ENCODE measurements at places on chromosomes 1 and 21.

DNA sequence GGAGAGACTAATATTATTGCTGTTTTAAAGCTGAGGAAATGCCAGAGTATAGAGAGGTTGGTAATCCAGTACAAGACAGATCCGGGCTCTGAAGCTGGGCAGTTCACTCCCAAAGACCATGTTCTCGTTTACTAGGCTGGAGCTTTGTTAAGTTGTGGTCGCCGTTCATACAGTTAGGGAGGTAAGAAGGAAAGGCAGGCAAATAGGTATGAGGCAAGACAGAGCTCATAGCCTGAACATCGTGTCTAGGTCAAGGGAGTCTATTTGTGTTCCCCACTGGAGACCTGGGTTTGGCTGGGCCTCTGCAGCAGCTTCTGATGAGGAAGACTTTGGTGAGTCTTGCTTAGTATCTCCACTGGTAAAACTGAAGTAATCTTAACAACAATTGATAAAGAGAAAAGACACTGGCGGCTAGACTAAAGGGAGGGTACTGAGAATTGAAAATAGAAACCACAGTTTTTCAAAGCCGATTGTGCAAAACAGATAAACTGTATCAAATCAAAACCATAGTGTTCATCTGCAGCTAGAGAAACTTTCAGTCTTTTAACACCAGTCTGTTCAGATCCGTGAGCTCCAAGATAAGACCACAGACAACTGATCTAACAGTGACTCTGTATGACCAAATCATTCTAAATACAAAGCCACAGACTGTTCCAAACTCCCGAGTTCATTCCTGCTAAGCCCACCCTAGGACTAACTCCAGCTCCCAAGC lies 217.0 kb upstream of the FAM78B start:
- H3K27ac ChIP-seq: no peak overlapping the region
- DNase-seq: no peak
- no peaks in the 10 kb centered on the region for H3K27me3 ChIP-seq
- H3K36me3 ChIP-seq: no peaks in the 10 kb centered on the region
- H3K4me1 ChIP-seq: peaks cover 13% of the 10 kb centered on the region

GRCh38 chr1:89971600-89971999 lies 23.3 kb upstream of the ZNF326 start:
- DNase-seq: no peak
- H3K27me3 ChIP-seq: no peaks in the 10 kb centered on the region
- no peak overlapping the region for H3K4me3 ChIP-seq
- no peak overlapping the region for H3K27ac ChIP-seq
- H3K4me1 ChIP-seq: peaks cover 17% of the 10 kb centered on the region

DNA sequence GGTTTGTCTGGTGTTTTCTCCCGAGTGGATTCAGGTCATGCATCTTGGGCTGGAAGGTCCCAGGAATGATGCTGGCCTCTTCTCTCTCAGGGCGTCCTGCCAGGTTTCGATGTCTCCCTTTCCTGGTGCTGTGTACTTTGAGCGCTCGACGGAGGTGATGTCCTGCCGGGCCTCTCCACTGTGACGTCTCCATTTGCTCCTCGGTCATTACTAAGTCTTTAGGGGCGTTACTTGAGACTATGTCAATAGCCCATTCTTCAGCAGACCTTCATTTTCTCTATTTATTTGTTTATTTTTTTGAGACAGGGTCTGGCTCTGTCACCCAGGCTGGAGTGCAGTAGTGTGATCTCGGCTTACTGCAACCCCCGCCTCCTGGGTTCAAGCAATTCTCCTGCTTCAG lies 37.2 kb upstream of the TNFRSF1B start:
- no peaks in the 10 kb centered on the region for H3K36me3 ChIP-seq
- H3K27ac ChIP-seq: no peak overlapping the region
- H3K4me3 ChIP-seq: no peak overlapping the region
- peaks cover 10% of the 10 kb centered on the region for H3K4me1 ChIP-seq
- no peak for DNase-seq
- no peaks in the 10 kb centered on the region for H3K27me3 ChIP-seq

GRCh38 chr1:5373281-5373680 lies 618.9 kb downstream of the NPHP4 start:
- no peak overlapping the region for H3K4me3 ChIP-seq
- H3K36me3 ChIP-seq: no peaks in the 10 kb centered on the region
- no peak for DNase-seq
- H3K4me1 ChIP-seq: no peaks in the 10 kb centered on the region
- H3K27ac ChIP-seq: no peak overlapping the region
- no peaks in the 10 kb centered on the region for H3K27me3 ChIP-seq

GRCh38 chr1:64685217-64685616 lies 59.7 kb upstream of the RAVER2 start:
- peaks cover 16% of the 10 kb centered on the region for H3K4me1 ChIP-seq
- H3K36me3 ChIP-seq: no peaks in the 10 kb centered on the region
- no peak overlapping the region for H3K27ac ChIP-seq
- H3K4me3 ChIP-seq: no peak overlapping the region

GRCh38 chr1:201023517-201023902 lies at the start of gene KIF21B:
KIF21B (minus strand) TSS chr1:201023714; CDS start chr1:201023383, 331 bp downstream.
- DNase-seq: peak; percentile 79
- peak within 1 kb of the TSS; percentile 49 for H3K4me3 ChIP-seq
- no peak within 1 kb of the TSS for H3K27ac ChIP-seq
- no peaks in the 10 kb centered on the region for H3K36me3 ChIP-seq

DNA sequence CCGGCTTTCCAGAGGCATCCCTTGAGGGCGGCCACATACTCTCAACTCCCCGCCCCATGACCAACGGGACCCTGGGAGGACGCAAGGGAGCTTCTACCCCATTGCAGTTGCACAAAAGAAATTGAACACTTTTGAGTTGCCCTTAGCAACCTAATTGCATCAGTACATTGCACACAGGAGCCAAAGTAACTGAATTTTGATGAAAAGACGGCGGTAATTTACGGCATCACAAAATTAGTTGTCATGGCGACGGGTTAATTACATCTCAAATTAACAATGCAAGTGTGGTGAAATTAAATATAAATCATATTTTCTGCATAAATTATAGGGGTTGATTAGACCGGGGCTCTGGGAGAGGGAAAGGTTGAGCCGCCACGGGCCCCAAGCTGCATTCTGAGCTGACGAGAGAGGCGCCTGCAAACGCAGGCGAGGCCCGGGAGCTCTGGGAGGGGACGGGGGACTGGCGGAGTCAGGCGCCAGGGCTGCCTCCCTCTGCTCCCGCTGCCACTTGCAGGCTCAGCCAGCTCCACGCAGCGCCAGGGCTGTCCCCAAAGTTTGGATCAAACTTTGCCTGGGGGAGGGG lies 61.4 kb downstream of the CASZ1 start:
- 0 out of 2 replicates have a peak, but pooled peaks cover 2% of the 10 kb centered on the region for H3K4me1 ChIP-seq
- H3K36me3 ChIP-seq: no peaks in the 10 kb centered on the region
- no peak overlapping the region for H3K4me3 ChIP-seq
- H3K27ac ChIP-seq: no peak overlapping the region
- no peak for DNase-seq

DNA sequence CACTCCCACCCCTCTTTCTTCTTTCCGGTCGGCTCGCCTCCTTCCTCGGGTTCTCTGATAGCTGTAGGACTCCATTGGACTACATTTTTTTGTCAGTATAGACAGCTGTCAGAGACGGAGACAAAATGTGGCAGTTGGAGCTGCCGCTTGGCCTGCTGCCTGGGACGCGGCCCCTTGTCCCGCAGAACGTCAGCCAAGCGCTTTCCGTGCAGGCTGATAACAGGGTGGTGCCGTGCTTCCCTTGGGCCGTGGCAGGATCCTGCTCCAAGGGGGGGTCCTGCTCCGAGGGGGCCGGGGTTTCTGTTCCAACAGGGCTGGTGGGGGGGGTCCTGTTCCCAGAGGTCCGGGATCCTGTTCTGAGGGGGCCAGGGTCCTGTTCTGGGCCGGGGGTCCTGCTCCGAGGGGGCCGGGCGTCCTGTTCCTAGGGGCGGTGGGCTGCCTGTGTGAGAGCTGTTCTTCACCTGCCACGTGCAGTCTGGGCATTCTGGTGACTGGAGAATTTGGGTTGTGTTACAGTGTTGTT lies 4.9 kb downstream of the SKI start:
- peaks cover 48% of the 10 kb centered on the region for H3K4me1 ChIP-seq
- peaks cover 50% of the 10 kb centered on the region for H3K36me3 ChIP-seq
- no peak overlapping the region for H3K27ac ChIP-seq

GRCh38 chr1:152745289-152745704 lies 12.5 kb upstream of the KPRP start:
- no peak overlapping the region for H3K4me3 ChIP-seq
- H3K27me3 ChIP-seq: no peaks in the 10 kb centered on the region
- H3K27ac ChIP-seq: no peak overlapping the region
- H3K4me1 ChIP-seq: peaks cover 34% of the 10 kb centered on the region
- no peaks in the 10 kb centered on the region for H3K36me3 ChIP-seq

GRCh38 chr1:51131185-51131584 lies 29.2 kb downstream of the C1orf185 start:
- DNase-seq: no peak
- H3K27ac ChIP-seq: no peak overlapping the region
- no peaks in the 10 kb centered on the region for H3K4me1 ChIP-seq
- H3K36me3 ChIP-seq: no peaks in the 10 kb centered on the region
- 0 out of 2 replicates have a peak, but pooled peaks cover 3% of the 10 kb centered on the region for H3K27me3 ChIP-seq

DNA sequence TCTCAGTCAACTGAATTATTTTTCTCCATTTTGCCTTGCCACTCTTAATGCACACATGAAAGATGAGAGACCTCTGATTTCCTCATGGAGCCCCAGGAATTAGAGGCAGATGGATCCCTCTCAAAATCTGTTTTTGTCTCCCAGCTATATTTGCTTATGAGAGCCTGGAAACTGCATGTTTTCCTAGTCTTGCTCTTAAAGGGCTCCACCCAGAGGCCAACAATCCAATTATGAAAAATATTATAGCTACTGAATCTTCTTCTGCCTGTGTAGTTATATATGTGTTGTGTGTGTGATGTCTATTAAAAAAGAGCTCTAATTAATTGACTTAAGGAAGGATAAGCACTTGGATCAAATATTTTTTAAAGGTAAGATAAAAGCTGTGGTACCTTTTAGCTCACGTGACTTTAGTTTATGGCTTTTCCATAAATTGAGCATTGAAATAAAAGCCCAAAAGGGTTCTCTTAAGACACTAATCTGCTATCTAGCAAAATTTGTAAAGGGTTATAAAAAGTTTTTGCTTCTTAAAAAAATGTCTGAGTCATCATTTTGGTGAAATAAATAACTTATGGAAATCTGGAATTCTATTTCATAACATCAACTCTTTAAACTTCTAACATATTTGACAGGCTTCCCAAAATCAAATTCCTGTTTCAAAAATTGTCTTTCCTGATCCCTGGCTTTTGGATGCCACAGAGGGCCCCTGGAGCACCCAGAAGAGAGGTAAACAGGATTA lies 31.2 kb upstream of the TSPEAR start:
- peaks cover 33% of the 10 kb centered on the region for H3K27me3 ChIP-seq
- H3K27ac ChIP-seq: no peak overlapping the region
- H3K4me3 ChIP-seq: no peak overlapping the region
- no peak for DNase-seq

DNA sequence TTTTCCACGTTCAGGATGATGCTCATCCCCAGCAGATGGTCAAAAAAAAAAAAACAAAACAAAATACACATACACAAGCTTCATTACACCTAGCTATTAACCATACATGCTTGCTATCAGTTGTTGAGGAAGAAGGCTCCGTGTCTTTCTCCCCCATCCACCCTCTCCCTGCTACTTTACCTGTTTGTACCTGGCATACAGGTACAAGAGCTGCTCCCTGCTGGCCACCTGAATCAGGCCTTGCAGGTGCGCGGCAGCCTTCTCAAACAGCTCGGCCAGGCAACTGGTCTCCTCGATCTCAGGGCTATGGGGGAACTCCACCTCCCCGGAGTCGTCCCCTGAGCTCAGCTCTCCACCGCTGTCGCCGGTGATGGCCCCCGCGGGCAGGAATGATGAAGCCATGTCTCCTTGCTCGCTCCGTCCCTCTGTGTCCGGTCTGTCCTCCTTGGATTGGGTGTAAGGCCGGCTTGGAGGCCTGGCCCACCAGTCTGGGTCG lies 464 bp downstream of the ACBD6 start:
- no peaks in the 10 kb centered on the region for H3K27me3 ChIP-seq
- H3K27ac ChIP-seq: peak overlapping the region; percentile 95
- peaks cover 41% of the 10 kb centered on the region for H3K4me1 ChIP-seq
- peaks cover 31% of the 10 kb centered on the region for H3K36me3 ChIP-seq
- peak overlapping the region; percentile 84 for H3K4me3 ChIP-seq

- H3K36me3 ChIP-seq: no peaks in the 10 kb centered on the region
- H3K4me1 ChIP-seq: peaks cover 50% of the 10 kb centered on the region
- no peaks in the 10 kb centered on the region for H3K27me3 ChIP-seq
- DNase-seq: no peak
- H3K27ac ChIP-seq: no peak overlapping the region
Measured at GRCh38 chr1:202619505-202619904, 90.7 kb downstream of the SYT2 start.

DNA sequence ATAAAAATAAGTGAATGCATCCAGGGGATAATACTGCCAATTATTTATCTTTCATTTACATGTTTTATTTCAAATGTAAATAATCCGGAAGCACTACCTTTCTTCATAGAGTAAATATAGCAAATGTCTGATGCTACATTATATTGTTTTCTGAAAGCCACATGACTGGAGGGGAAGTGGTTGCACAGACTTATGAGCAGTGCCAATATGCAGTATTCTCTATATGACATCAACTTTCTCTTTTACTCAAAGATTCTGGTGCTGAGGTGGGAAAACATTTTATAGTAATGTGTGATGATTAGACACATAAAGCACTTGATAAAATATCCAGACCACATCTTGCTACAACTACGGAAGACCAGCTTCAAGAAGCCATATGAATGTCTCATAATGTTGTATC lies 314.7 kb downstream of the NEGR1 start:
- H3K4me3 ChIP-seq: no peak overlapping the region

DNA sequence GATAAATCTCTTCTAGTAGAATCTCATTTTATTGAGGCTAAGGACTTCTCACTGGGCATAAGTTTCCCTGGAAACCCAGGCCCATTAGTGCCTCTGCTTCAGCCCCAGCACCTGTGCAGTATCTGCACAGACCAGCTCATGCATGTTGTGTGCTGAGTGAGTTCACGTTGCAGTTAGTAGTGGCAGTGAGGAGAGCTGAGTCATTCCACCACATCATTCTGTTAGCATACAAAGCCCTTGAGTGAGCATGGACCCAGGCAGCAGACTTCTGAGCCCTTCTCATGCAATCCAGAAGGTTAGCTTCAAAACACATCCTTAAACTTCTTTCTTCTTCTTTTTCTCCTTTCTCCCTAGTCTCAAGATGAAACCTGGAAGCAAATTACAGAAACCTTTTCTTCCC lies 45.8 kb upstream of the NTPCR start:
- H3K4me3 ChIP-seq: no peak overlapping the region
- H3K27me3 ChIP-seq: no peaks in the 10 kb centered on the region
- H3K4me1 ChIP-seq: peaks cover 14% of the 10 kb centered on the region

GRCh38 chr1:23989263-23989662 lies 9.1 kb upstream of the SRSF10 start:
- no peak overlapping the region for H3K4me3 ChIP-seq
- H3K36me3 ChIP-seq: no peaks in the 10 kb centered on the region
- H3K27me3 ChIP-seq: no peaks in the 10 kb centered on the region
- no peak overlapping the region for H3K27ac ChIP-seq

DNA sequence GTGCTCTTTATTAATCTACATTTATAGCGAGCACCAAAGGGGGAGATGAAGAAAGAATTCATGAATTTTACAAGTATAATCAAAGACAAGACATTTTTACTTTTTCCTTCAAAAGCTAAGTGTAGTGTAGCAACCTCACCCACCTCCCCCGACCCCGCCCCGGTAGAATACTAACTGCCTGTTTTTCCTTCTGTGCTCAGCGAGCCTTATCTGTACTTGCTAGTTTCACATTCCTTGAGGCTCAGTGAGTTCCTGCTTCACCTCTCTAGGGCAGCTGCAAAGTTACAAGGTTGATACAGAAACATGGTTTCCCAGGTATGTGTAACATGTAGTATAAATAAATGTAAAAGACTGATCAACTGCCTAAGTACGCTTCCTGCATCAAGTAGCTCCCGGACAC lies 86.5 kb downstream of the LIPI start:
- H3K36me3 ChIP-seq: no peaks in the 10 kb centered on the region
- H3K4me1 ChIP-seq: no peaks in the 10 kb centered on the region
- no peak overlapping the region for H3K27ac ChIP-seq
- H3K4me3 ChIP-seq: no peak overlapping the region
- no peak for DNase-seq
- no peaks in the 10 kb centered on the region for H3K27me3 ChIP-seq
